ENCODE measurements at places on chromosomes 2 and 18.

GRCh38 chr2:545711-546650, 131.2 kb downstream of the TMEM18 start:
- DNase-seq, result no peak

DNA sequence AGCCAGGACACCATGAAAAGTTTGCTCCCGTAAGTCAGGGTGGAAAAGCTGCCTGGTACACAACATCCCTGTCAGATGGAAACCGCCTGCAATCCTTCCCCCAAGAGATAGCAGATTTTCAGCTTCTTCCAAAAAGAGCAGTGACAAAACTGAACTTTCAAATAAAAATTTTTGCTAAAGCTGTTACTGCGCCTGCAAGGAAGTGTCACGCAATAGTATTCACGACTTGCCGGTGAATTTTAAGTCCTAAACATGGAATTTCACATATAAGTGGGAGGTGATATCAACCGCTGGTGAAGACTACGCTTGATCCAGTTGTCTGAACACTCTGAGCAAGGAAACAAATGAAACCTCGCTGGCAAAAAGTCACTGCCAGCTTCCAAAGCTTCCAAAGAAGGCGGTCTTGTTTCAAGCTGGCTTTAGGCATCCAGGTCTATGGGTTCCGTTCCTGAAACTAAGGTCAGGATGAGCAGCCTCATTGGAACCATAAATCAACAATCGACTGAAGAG, 2.8 kb downstream of the COL6A3 start:
- no peak for DNase-seq

- no peak for DNase-seq
Observed at GRCh38 chr18:44754567-44754966, 73.9 kb downstream of the SETBP1 start.

DNA sequence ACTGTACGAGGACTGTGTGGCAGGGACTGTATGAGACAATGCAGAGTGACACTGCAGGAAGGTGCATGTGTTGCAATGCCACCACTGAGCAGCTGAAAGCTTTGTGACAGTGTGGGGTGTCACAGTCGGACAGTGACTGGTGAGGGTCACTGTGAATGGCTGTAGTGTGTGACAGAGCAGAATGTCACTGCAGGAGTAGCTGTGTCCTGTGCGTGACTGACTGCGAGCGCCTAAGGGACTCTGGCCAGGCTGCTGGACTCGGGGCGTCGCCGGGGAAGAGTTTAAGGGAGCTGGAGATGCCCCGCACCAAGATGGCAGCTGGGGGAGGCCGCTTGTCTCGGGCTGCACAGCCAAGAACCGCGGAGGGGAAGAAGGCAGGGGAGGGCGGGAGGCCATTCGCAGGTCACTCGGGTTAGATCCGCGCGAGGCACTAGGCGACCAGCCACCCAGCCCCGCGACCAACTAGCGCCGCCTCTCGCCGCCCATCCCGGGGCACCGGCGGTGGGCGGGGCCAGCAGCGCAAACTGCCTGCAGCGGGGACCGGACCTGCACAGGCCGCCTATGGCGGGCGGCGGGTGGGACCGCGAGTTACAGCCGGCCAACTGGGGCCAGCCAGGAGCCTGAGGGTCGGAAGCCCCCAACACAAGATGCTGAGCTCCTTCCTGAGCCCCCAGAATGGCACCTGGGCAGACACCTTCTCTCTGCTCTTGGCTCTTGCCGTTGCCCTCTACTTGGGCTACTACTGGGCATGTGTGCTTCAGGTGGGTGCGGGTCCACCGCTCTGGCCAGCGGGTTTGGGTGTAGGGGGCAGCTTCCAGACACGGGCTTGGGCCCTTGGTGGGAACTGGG, at the start of gene ABHD1:
TSS of gene ABHD1 (plus strand) at position 514 of the 849 bp plus-strand sequence. CDS start at position 648, 134 bp downstream.
- DNase-seq, result peak; percentile 74

DNA sequence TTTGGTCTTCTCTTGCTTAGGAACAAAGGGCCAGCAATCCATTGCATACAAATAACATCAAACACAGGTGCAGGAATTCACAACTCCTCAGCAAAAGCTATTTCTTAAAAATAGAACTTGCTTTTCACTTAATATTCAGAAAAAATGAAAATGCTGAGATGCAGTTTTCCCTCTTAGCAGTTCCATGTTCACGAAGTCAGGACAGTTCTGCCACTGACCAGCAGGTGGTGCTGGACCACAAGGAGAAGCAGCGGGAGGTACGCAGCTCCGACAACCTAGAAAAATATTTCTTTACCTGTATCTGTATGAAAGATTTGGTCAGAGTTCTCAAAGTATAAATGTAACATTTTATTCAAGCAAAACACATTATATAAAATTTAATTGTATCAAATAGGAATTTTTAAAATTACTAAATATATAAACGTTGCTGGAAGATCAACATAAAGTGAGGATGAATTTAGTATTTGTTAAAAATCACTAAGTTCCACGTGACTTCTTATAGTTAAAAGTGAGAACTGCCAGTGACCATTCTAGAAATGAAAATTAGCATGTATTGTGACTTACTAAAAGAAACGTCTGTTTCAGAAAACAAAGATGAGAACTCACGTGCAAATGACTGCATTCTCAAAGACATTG, 48.8 kb downstream of the ADNP2 start:
- peak; percentile 54 for DNase-seq

- no peak for DNase-seq
Observed at GRCh38 chr18:49716035-49716434, 97.3 kb downstream of the ACAA2 start.

DNA sequence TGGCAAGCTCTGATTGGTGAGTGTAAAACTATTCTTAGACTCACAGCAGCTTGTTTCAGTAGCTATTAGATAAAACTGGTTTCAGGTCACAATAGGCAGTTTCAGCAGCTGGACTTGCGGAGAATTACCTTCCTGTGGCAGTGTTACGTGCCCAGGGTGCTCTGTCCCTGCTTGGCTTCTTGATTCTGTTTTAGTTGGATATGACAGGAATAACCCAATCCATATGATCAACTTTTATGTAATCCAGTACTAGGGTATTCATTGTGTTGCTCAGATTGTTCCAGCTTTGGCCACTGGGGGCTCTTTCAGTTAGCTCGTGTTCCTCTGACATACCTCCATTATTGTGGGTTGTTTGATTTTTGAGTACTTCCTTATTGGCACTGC, 43.1 kb downstream of the INPP4A start:
- DNase-seq, result peak; percentile 45

DNA sequence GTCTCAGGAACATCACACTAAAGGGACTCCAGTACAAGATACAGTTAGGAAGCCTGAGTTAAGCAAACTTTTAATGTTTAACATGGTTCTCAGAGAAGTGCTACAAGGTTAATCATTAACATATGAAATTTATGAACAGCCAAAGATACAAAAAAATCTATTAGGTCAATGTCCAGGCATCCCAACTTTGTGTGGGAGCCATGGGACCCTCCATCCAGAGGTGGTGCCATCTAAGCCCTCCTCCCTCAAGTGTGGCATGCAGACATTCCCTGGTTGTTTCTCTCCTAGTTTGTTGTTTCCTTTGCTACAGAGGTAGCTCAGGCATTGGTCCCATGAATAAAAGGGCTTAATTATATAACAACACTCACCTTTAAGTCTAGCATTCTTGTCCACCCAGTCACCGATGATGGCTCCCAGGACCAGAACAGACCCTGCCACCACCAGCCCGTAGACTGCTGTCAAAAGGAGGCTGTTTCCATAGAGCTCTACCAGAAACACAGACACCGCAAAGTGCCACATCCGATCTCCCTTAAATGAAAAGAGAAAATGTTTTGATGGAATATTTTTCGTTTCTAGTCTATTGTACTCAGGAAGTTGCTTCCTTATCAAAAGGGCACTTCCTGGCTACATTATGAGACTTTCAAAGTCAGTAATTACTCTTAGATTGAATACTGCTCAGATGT, 5.7 kb downstream of the SLC40A1 start:
- no peak for DNase-seq

DNA sequence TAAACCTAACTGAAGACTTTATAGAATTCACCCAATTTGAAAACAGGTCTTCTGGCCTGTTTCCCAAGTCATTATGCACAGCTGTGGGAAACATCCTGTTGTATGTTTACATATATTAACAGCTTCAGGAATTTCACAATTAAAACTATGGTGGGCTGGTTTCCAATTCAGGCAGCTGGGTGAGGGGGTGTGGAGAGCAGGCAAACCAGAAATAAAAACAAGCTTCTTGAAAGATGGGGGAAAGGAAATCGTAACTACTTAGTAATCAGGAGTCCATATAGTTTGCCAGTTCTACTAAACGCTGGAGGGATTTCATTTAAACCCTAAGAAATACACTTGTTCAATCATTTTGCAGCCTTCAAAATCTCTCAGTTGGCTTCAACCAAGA, 22.8 kb downstream of the ATP8B1 start:
- no peak for DNase-seq

DNA sequence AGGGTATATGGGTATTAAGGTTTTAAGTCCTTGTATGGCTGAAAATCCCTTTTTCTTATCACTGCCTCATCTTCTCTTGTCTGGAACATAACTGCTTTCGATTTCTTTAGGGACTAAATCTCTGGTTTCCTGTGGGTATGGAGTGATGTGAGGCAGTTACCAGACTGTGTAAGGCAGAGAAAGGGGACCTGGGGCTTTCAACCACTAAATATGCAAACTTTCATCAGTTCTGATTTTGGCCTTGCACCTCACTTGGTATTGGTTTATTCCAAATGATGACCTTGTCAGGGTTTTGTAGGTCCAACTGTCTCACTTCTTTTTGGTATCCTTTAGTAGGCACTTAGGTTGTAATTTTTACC, 9.3 kb downstream of the MAP4K4 start:
- DNase-seq, result no peak

DNA sequence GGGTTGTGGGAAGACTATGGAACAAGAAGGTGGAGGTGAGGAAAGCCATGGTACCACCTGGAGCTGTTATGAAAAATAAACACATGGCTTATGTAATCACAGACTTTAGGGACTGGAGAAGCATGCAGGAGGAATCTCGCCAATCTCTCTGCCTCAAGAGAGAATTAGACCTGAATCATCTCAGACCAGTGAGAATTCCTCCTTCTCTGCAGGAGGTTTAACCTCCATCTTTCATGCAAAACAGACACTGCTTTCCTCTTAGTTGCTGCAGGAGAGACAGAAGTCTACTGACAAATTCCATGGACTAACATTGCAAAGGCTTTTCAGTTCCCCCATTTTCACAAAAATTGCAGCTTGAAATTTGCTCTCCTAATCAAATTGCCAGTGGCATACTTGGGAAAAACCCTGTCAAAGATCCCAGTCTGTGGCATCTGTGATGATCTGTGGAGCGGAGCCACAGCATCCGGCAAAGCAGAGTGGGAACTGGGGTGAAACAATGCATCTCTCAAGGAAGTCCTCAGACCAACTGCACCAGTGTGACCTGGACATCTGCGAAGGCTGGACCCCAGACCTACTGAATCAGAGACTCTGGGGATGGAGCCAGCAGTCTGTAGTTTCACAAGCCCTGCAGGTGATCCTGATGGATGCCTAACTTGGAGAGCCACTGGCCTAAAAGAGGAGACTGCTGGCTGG, 28.6 kb upstream of the NCKAP5 start:
- no peak for DNase-seq

DNA sequence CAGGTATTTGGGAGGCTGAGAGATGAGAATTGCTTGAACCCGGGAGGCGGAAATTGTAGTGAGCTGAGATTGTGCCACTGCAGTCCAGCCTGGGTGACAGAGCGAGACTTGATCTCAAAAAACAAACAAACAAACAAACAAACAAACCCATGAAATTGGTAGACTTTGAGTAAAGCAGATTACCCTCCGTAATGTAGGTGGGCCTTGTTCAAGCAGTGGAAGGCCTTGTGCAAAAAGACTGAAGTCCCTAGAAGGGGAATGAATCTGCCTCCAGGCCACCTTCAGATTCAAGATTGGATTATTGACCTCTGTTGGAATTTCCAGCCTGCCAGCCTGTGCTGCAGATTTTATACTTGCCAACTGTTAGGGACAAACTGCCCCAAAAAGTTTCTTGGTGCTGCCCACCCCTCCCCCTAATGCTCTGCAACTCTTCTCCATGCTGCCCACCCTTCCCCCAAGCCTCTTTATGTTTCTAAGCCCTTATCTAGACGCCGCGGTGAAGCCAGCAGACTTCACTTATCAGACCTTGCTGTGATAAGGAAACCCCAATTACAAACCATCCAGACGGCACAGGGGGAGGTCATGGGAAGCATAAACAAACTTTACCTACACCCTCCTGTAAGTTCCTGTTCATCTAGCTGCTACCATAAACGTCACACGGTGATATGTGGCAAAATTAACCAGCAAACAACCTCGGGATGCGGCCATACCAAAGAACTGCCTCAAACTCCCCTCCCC, 17.0 kb downstream of the CYP27A1 start:
- DNase-seq, result no peak

DNA sequence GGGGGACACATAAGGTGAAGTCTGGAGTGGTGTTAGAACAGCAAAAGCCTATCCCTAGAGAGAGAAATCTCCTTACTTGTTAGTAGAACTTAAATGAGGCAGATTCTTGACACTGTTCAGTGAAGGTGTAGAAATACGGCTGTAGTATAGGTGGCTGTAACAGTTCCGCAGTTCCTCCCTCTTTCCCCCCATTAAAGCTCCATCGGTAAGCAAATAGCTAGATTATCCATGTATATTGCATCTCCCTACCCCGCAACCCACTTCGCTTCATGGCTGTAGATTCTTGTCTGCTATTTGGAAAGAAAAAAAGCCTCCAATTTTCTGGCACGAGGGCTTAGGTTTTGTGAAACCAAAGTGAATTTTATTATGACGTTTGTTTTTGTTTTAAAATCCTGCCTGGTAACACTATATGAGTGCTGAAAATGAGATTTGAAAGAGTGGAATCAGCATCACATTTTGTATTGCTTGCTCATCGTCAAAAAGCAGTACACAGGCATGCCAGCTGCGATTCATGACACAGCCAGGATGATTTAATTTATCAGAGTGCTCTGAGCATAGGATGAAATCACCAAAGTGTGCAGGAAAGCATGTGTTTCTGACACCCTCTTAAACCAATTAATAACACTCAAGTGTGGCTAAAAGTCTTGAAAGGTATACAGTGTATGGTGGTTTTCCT, 1.4 kb downstream of the FAM171B start:
- DNase-seq, result no peak

GRCh38 chr18:48580782-48581181, 42.0 kb downstream of the CTIF start:
- no peak for DNase-seq

GRCh38 chr2:1747065-1747941, 3.0 kb upstream of the PXDN start:
- DNase-seq, result no peak

DNA sequence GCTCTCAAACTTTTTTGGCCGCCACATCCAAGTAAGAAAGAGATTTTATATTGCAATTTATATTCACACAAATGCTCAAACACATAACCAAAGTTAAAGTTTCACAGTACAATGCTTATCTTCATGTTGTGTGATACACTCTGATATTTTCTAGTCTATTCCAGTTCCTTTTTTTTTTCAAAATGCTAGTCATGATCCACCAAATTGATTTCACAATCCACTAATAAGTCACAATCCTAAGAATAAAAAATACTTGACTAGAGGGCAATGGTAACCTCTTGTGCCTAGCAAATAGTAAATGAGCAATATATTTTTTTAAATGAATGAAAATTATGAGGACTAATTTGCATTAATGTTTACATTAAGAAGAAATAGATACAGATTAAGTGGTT, 5.8 kb upstream of the PTPN4 start:
- DNase-seq, result no peak

Data from CD4-positive, alpha-beta T cell treated with Interferon gamma for 1 hour (primary cell).